Islet precursor cell (in vitro differentiated cells): ENCODE measurements at places on chromosomes 4 and X.

- no peak for DNase-seq
Measured at GRCh38 chr4:54063229-54063628, 1.2 kb downstream of the CHIC2 start.

DNA sequence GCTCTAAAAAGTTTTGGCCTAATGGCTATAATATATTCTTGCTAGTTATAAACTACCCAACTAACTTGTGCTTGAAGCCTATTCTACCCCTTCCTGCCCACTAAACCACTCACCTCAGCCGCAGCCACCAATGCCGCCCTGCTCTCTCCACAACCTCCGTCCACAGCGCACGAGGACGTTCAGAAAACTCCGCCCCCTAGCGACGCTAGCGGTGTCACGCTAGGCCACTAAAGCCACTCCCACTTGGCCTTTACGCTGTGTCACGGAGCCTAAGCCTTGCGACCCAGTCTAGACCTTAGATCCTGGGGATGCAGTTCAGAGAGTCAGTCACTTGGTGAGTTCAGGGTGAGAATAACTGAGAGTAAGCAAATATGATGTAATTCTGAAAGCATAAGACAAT is at the start of gene TEX11:
Gene TEX11, minus strand, starts transcription at position 171 of the 400 bp plus-strand sequence. CDS start 922 bp downstream, outside the sequence.
- DNase-seq: no peak

DNA sequence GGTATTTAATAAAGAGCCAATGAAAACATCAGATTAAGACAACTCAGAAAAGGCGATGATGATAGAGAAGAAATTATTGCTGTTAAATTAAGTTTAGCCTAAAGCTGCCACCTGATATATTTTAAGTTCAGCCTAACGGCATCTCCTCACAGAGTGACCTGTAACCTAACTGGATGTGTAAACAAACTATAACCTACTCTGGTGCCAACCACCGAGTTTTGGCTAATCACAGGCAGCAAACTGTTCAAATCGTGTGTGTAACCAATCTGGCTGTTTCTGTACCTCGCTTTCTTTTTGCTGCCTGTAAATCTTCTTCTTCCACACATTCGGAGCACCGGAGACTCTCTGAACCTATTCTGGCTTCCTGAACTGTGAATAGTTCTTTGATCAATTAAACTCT is 37.8 kb upstream of the MED14 start:
- no peak for DNase-seq

DNA sequence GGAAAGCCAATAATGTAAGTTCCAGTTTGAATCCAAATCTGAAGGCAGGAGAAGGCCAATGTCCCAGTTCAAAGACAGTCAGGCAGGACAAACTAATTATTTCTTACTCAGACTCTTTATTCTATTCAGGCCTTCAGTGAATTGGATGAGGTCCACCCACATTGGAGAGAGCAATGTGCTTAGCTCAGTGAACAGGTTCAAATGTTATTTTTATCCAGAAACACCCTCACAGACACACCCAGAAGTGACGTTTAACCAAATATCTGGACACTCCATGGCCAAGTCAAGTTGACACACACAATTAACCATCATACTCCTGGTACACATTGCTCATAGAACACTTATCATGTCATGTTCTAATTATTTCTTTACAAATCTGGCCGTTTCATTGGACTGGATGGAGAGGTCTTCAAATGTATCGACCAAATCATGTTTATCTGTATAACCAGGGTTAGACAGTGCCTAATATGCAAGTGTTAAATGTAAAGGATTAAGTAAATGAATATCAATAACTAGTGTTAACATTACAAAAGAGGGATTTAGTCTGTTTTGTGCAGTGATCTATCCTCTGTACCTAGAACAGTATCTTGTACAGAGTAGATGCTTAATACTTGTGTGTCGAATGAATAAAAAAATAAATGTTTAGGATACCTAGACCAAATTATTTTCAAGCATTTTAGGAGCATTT is 27.1 kb upstream of the XK start:
- no peak for DNase-seq

- DNase-seq: no peak
Measured at GRCh38 chr4:68476191-68476590, 28.9 kb downstream of the TMPRSS11E start.

- DNase-seq: no peak
Measured at GRCh38 chrX:44261286-44261685, 82.2 kb downstream of the EFHC2 start.
